HT-29 (cell line): ENCODE measurements at places on chromosomes 7 and 10.

DNA sequence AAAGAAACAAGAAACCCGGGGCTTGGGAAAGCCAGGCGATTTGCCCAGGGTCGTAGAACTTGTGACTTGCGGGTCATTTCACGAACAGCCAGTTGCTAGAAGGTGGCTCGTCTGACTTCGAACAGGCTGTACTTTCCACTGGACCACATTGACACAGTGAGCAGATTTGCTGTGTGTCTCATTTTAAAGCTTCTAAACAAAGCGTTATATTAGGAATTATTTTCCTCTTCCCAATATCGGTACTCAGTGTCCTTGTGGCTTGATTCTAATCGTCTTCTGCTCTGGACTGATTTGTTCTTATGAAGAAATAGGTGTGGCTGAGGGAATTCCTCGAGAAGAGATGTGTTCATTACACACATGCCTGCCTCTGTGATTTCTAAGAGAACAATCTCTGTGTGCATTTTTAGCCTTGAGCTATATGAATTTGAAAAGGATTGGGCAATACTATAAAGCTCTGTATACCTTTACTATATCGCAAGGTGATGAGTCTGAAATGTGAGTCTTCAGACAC, 150.0 kb upstream of the PRR15 start:
- DNase-seq: no peak

- peak; percentile 45 for DNase-seq
Observed at GRCh38 chr7:118918556-118918955, 694.1 kb downstream of the ANKRD7 start.

- DNase-seq: no peak
Observed at GRCh38 chr7:50264908-50265307, 39.6 kb upstream of the IKZF1 start.

DNA sequence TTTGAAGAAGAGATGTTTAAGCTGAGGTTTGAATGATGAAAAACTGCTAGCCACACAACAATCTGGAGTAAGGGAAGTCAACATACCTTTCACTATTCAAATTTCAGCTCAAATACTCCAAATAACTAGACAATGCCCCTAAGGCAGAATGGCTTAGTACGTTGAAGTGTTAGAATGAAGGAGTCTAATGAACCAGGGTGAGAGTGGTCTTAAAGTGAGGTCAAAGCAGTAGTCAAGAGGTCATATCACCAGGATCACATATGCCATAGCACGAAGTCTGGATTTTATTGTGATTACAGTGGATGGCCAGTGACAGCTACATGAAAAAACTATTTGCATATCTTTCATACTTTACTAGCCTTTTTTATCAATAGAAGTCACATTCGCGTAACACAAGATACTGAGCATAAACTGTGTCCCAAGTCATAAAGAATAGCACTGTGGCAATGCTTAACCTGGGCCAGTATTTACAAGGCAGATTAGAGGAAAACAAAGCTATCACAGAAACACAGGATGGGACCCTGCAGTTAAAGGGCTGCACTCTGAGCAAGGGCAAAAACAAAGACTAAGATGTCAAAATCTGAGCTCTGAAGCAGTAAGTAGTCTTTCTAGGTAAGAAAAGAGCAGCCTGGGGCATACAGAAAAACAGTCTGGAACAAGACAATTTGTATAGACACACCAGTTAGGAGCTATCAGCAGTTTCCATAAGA, 61.5 kb downstream of the HYCC1 start:
- no peak for DNase-seq

DNA sequence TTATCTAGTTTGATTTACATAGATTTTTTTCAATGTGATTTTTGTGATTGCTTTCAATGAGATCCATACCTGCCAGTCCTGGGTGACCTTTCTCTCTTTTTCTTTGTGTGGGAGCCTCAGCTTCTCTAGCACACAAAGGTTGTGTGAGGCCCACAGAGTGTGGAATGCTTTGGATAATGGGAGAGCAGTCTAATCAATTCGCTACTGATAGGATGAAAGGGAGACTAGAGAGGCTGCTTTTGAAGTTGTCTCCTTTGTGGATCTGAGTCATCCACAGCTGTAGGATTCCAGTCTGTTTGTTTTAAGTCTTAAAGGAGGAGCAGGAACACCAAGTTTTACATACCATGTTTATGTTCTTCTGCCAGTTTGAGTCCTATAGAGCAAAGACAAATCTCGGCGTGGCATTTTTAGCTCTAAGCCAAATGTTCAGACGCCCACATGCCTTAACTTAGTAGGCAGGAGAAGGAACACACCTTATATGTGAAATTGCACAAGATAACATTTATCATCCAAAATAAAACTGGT, 330.0 kb downstream of the ARL4A start:
- peak; percentile 87 for DNase-seq

- DNase-seq: no peak
Observed at GRCh38 chr10:24989867-24990266, 26.1 kb downstream of the ENKUR start.

- DNase-seq: no peak
Observed at GRCh38 chr7:24967696-24968095, 12.3 kb downstream of the OSBPL3 start.

- DNase-seq: no peak
Observed at GRCh38 chr10:47098964-47099363, 187.7 kb downstream of the PTPN20 start.

DNA sequence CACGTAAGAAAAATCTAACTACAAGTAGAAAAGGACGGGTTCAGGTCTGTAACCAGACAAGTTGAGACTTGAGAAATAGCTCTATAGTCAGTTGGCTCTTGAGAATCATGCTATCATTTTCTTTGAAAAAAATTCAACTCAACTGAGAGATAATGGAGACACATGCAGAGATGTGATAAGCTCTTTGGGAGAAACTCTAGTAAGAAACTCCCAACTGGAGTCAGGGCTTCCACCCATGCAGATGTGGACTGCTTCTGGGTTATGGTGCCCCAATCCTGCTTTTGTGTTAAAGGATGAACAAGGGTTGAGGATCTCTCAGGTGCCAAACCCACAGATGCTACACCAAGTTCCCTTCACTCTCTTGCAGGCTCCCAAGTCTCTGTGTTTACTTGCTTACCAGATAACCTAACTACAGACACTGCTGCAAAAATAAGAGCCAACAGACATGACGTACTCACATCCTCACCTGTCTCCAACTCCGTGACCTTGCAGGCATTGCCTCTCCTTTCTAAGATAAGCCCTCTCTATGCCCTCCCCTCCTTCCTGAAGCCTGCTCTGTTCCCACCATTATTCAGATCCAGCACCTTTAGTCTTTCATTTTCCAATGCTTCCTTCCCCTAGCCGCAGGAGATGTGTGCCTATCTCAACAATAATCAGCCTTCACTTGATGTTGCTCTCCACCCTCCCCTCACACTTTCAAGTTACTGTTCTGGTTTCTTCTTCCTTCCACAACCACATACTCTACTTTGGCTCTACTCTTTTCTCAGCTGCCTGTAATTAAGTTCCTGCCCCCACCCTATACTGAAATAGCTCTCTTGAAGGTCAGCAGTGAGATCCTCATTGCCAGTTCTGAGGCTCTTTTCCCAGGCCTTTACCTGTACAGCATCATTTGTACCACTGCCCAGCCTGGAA, 130.0 kb downstream of the ICA1 start:
- no peak for DNase-seq

DNA sequence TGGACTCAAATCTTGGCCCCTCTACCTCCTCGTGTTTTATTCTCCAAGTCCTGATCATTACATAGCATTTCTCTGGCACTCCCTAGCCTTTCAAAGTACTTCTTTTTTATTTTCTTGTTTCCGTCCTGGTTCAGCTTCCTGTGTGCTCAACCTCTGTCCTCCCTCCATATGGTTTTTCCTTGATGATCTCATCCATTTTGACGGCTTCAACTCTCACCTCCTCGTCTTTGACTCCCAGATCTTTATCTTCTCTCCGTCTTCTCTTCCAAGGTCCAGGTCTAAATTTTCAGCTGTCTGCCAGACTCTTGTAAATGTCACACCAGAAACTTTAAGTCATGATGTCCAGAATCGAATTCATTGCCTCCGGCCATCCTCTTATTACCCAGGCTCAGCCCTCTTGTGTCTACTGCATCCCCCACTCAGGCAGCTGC, 23.3 kb upstream of the GFRA1 start:
- DNase-seq: peak; percentile 1

GRCh38 chr7:47932016-47932415, 16.2 kb downstream of the PKD1L1 start:
- DNase-seq: no peak

- DNase-seq: no peak
Observed at GRCh38 chr10:68067029-68067428, 8.1 kb downstream of the HERC4 start.

DNA sequence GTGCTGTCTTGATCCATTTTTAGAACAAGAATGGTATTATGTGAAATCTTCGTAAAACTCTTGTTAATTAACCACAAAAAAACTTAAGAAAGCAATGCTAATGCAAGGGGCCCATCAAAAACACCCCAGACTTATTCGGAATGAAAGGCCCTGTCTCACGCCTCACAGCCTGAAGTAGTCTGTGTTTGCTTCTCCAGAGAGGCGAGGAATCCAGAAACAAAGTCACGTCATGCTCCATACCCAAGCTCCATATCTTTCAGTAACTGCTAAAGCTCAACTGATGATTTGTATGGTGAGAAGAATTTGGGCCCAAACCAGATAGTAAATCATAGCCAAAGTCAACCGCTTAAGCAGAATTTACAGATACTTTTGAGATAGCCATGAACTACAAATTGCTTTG, 155.4 kb downstream of the ATE1 start:
- no peak for DNase-seq

DNA sequence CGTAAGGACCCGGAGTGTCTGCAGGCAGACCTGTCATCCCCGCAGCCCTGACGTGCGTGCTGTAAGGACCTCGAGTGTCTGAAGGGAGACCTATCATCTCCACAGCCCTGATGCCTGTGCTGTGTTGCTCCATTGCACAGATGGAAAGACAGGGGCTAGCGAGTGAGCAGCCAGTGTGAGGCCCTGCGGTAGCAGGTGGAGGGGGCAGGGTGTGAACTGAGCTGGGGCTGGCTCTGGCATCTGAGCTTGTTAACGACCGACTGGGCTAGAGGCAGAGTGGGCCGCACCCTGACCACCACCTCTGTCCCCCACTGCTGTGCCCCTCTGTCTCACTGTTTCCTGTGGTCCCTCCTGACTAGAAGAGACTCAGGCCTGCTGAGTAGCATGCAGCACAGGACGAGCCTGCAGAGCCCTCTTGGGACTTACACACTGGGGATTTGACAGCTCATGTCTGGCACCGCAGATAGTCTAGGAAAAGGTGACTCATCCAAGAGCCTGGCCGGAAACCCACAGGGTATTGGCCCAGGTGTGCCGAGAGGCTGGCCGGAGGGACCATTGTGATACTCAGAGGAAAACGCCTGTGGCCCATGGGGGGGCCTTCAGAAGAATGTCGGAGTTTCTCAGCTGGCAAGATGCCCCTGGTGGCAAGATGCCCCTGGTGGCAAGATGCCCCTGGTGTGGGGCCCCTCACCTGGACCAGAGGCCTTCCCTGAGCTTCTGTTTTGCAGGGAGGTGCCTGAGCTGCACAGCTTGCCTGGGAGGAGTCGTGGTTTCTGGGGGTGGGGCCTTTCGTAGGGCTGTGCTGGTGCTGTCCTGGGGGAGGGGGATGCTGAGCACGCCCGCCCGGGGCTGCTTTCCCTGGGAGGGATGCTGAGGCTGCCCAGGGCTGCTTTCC, 34.3 kb downstream of the INPP5A start:
- peak; percentile 86 for DNase-seq

DNA sequence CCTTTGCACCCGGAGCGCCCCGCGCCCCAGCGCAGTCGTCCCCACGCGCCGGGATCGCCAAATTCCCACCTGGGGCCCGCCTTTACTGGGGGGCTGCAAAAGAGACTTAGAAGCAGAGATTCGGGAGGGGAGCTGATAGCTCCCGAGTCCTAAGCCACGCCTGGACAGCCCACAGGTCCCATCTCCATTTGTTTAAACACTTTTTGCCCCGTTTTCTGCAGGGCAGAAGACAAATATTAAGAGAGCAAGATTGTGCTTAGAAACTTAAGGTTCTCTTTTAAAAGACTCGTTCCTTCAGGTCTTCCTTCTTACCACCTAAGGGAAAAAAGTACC, 299.1 kb upstream of the NFE2L3 start:
- DNase-seq: no peak

DNA sequence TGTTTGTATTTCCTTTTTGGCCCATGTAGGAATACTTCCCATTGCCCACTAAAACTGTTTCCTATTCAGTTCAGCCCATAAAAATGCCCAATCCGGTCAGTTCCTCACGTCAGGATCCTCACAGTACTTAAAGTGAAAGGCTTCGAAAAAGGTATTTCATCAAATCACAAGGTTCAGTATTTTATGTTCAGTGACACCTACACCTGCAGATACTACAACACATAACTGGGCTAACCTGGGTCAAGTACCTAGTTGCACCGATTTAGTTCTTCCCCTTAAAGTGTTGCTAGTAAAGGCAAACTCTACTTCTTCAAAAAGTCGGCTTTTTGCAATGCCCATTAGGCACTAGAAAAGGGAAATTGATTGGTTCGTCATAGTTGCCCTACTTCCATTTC, 1.1 kb downstream of the SNX13 start:
- peak; percentile 68 for DNase-seq

GRCh38 chr10:126170776-126171175, 217.5 kb downstream of the ADAM12 start:
- no peak for DNase-seq

GRCh38 chr7:37069336-37069735, 345.0 kb upstream of the AOAH start:
- DNase-seq: no peak

- no peak for DNase-seq
Observed at GRCh38 chr10:11713186-11713743, 28.9 kb upstream of the ECHDC3 start.

DNA sequence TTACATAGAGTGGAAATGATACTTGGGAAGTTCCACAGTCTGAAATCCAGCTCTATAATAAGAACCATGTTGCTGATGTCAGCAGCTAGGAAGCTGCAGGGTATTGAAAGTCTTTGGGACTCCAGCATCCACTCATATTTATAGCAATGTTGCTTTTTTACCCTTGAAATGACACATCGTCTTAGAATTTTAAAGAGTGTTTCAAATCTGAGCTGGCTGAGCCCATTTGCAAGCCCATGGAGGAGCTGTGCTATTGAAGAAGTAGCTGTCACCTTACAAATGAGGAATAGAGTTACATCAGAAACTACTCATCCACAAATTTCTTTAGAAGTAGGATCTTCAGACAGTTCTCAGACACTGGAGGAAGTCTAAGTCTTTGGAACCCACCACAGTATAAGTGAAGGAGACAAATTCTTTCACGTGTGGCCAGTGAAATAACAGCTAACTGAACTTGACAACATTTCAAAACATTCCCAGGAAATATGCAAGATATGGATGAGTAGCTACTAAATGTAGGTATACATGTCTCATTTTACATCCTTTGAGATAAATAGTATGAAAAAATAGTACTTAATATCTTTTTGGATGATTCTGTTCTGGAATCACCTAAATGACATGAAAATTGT, 203.6 kb downstream of the ZNF365 start:
- no peak for DNase-seq

- no peak for DNase-seq
Observed at GRCh38 chr10:119284679-119285096, 77.3 kb downstream of the GRK5 start.

GRCh38 chr10:97483921-97484320, 14.3 kb downstream of the MMS19 start:
- DNase-seq: no peak
